SK-N-SH (cell line): ENCODE measurements at places on chromosomes 7 and 10. TPM values are rescaled to one million over a fixed set of nuclear protein-coding genes. Genes with fewer than 3 reads are reported as not detected.

Gene ZPBP
- polyA plus RNA-seq = not detected in 2 replicates

Gene POLR2J
- polyA plus RNA-seq = 290 and 299 TPM in 2 replicates

Gene PRRT4
- polyA plus RNA-seq = 1.5 and 3.4 TPM in 2 replicates

Gene SSC4D
- polyA plus RNA-seq = 1.6 and 2.0 TPM in 2 replicates

Gene MBL2
- not detected in 2 replicates for polyA plus RNA-seq

Gene IFIT1B
- polyA plus RNA-seq = 0.03 TPM in 1 of 2 replicates, not detected in the other

Gene MMD2
- not detected in 2 replicates for polyA plus RNA-seq

Gene EGR2
- polyA plus RNA-seq = 0.25 and 0.47 TPM in 2 replicates

Gene ACTL6B
- 0.67 and 0.93 TPM in 2 replicates for polyA plus RNA-seq

Gene BEND7
- 9.2 and 9.9 TPM in 2 replicates for polyA plus RNA-seq

DNA sequence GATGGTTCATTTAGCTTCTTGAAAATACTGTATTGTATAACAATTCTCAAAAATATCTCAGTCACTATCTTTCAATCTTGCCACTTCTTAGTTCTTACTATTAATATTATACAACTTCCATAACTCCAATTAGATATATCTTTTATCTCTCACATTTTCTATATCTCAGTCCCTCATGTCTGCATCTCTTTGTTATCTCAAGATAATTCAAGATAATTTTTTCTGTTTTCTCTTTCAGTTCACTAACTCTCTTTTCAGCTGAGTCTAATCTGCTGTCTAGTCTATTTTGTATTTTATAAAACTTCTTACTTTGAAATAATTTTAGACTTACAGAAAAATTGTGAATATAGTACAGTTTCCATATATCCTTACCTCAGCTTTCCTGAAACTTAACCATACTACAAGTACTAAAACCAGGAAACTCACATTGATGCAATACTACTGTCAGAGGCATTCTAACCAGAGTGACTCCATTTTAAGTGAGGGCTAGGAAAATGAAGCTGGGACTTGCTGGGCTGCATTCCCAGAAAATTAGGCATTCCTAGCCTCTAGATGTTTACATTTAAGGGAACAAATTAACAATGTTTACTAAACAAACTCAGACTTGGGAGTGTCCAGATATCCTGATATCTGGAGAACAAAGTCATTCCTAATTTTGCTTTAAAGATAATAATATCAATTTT, 38.4 kb downstream of the DNAJC1 start:
- H3K27me3 ChIP-seq = no peaks in the 10 kb centered on the region
- no peak for DNase-seq
- H3K4me3 ChIP-seq = no peak overlapping the region
- no peaks in the 10 kb centered on the region for H3K4me1 ChIP-seq
- no peak overlapping the region for H3K27ac ChIP-seq

DNA sequence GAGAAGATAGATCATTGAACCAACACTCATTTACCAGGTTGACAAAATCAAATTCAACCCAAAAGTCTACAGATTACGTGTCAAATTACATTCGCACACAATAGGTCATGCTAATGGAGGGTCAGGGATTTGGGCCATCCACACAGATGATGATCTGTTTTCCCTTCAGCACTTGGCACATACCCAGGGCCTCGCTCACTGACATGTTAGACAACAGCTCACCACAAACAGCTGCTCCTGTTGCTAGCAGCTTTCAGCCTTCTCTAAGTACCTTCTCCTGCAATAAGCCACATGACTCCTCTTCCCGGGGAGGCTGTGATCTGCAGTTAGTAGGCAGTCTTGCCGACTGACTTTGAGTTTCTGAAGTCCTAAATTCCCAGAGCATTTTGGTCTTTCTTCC, 18.4 kb downstream of the NKX2-3 start:
- H3K4me1 ChIP-seq = peaks cover 6% of the 10 kb centered on the region; the same call in 1 of the 2 replicates
- H3K4me3 ChIP-seq = no peak overlapping the region
- no peak overlapping the region for H3K27ac ChIP-seq
- H3K27me3 ChIP-seq = peaks cover 84% of the 10 kb centered on the region
- peak; percentile 32 for DNase-seq

DNA sequence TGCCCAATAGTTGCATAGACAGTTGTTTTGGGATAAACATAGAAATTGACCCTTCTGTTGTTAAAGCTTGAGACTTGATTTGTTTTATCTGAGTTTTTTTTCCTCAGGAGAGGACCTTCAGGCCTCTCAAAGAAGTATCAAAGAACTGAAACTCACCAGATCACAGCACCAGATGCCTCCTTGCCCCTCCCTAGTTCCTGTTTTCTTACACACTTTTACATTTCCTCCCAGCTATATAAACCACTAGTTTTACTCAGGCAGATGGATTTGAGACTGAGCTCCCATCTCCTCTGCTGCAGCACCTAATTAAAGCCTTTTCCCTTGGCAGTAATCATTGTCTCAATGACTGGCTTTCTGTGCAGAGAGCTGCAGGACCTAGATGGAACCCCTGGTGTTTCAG, 150.6 kb upstream of the NRG3 start:
- DNase-seq = no peak
- H3K4me1 ChIP-seq = no peaks in the 10 kb centered on the region
- H3K27me3 ChIP-seq = no peaks in the 10 kb centered on the region
- no peaks in the 10 kb centered on the region for H3K36me3 ChIP-seq

DNA sequence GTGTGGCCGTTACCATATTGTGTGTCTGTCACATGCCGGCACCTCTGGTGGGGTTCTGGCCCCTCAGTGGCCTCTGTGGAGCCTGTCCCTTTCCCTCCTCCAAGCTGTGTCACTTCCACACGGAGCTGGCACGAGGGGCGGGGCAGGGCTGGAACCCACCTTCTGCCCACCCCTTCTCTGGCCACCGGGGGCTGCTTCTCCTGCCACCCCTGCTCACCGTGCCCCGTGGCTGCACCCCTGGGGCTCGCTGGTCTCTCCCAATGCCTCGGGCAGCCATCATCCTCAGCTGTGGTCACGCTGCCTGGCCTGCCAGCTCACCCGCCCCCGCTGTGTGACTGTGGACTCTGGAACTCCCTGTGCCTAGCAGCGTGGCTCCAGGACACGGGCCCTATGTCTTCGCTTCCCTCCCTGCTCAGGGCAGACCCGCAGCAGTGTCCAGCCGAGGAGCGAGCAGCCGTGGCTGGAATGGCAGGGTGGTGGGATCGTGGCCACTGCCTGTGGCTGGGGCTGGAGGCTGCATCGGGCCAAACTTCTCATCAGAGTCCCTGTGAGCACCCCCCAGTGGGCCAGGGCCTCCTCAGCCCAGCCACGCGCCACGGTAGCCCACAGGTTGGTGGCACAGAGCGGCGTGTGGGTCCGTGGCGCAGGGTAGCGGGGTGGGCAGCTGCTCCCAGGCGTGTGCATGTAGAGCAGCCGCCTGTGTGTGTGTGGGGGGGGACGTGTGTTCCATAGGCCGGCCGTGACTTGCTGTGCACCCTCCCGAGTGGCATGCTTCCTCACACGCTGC, 8.1 kb downstream of the TTYH3 start:
- H3K36me3 ChIP-seq = no peaks in the 10 kb centered on the region
- no peak overlapping the region for H3K4me3 ChIP-seq
- peak overlapping the region; percentile 95 for H3K27ac ChIP-seq
- no peaks in the 10 kb centered on the region for H3K27me3 ChIP-seq

DNA sequence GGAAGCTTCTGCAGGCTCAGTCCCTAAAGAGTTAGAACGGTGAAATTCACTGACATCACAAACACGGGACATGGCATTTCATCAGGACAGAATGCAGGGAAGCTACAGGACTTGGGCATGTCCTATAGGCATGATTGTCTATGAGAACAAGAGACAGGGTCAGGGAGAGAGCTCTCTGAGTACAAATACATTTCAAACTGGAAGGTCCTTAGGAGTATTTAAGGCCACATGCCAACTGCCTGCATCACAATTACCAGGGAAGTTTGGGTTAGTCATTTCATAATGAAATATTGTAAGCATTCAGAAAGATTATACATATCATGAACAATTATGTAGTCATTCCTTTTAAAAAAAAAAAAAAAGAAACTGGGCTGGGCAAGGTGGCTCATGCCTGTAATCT, 71.3 kb downstream of the CREB3L2 start:
- peaks cover 23% of the 10 kb centered on the region for H3K4me1 ChIP-seq
- DNase-seq = no peak
- no peak overlapping the region; the same call in 1 of the 2 replicates for H3K4me3 ChIP-seq
- peak overlapping the region; percentile 36; the same call in 1 of the 2 replicates for H3K27ac ChIP-seq
- no peaks in the 10 kb centered on the region for H3K27me3 ChIP-seq

- DNase-seq = no peak
- H3K4me1 ChIP-seq = peaks cover 2% of the 10 kb centered on the region; the same call in 1 of the 2 replicates
- no peak overlapping the region for H3K27ac ChIP-seq
- H3K36me3 ChIP-seq = no peaks in the 10 kb centered on the region
Observed at GRCh38 chr7:47089461-47089860, 492.4 kb downstream of the TNS3 start.

DNA sequence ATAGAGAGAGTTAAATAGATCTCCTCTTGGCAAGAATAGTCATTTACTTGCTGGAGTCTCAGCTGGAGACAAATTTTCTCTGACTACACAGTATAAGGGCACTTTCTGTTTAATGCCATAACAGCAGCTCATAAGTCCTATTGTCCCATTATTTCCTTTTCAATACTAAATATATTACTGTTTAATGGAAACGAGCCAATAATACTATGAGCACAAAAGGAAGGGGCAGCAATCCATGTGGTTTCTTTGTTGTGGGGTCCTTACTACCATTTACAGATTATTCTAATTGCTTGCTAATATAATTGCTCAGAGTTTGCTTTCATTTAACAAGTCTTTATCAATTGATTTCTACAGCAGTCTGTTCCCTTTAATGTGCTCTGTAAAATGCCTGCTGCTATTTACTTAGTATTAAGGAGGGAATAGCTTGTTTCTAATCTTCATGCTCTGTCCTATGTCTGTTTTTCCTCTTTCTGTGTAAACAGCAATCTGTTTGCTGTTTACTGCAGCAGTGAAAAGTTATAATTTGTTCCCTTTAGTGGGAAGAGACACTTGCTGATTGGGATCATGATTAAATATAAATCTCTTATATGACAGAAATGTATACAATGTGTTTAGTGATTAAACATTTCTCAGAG, 296.2 kb upstream of the SMIM30 start:
- no peak for DNase-seq
- no peaks in the 10 kb centered on the region for H3K27me3 ChIP-seq
- no peaks in the 10 kb centered on the region for H3K4me1 ChIP-seq
- H3K4me3 ChIP-seq = no peak overlapping the region
- no peak overlapping the region for H3K27ac ChIP-seq
- H3K36me3 ChIP-seq = no peaks in the 10 kb centered on the region

DNA sequence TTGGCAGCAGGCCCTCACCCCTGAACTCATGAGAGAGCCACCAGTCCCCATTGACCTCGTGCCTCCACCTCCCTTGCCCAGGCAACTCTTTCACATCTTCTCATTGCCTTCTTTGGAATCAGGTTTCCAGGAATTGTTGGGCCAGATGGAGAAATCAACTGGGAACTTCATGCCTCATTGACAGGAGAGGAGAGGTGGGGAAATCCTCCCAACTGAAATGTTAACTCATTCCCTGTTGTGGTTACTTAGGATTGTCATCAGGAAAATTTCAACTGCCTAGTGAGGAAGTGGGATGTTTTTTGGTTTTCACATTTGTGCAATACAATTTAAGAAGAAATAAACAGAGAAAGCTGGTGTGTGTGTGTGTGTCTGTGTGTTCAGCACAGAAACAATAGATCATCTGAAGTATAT, 106.6 kb upstream of the INHBA start:
- no peak for DNase-seq
- no peaks in the 10 kb centered on the region for H3K27me3 ChIP-seq

DNA sequence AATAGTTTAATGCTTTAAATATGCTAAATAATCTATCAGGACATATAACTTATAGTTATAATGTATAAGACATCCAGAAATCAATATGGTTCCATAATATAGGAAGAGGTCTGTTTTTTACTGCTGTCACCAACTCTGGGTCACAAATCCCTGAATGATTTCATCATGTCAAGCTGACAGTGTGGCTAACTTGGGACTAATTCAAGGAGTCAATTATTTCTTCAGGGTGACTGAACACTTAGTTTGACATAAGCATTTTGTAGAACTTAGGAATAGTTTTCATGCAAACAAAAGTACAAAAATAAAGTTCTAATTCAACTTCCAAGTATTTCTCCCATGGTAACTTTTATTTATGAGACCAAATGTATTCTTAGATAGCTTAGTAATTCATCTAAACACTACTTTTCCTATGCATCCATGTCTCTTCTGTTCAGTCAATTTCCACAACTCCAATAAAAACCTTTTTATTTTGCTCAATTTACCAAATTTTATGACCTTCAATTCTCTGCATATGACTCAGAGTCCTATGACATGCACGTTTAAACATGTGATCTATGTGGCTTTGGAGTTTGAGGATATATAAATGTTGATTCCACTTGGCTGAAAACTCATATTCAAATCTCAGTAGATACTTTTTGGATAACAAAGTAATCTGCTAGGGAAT, 40.3 kb upstream of the GNAT3 start:
- DNase-seq = no peak
- no peaks in the 10 kb centered on the region for H3K36me3 ChIP-seq
- no peak overlapping the region for H3K4me3 ChIP-seq
- no peaks in the 10 kb centered on the region for H3K27me3 ChIP-seq
- H3K27ac ChIP-seq = no peak overlapping the region

DNA sequence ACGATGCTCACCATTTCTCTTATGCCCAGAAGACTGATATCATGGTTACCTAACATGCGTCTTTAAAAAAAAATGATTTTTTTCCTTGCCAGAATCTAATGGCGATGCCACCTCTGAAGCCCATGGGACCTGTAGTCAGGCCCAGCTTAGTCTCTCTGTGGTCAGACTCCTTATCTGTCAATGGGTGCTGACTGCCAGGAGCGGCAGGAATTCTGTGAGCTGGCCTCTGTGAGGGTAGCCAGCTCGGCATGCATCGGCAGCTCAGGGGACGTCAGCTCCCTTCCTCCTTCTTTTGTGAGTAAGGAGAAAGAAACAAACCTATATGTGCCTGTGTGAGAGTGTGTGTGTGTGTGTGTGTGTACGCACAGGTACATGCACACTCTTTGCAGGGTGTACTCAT, 49.9 kb upstream of the ZRANB1 start:
- no peaks in the 10 kb centered on the region for H3K36me3 ChIP-seq
- no peaks in the 10 kb centered on the region for H3K4me1 ChIP-seq
- no peaks in the 10 kb centered on the region for H3K27me3 ChIP-seq
- no peak overlapping the region for H3K27ac ChIP-seq

DNA sequence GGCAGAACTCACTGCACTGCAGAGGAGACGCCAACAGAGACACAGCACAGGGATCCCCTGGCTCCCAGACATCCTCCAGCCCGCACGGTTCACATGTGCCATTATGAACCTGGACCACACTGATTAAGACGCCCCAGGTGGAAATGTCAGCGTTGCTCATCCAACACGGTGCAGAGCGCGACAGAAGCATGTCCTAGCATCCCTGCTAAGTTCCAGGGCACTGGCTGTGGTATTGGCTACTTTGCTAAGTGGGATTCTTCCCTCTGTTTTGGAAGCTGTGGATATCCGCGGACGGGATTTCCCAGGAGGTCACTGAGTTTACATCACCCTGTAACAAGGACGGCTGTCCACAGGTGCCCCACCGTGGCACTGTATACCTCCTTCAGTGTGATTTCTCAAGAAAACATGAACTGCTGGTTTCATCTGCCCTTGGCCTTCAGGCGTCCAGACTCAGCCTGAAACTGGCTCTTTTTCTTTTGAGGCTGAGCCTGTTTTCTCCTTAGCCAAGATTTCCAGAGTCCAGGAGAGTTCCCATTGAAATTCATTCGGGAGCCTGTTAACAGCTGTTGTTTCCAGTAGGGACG, 324.0 kb downstream of the WDR37 start:
- H3K27me3 ChIP-seq = no peaks in the 10 kb centered on the region
- H3K27ac ChIP-seq = no peak overlapping the region
- no peaks in the 10 kb centered on the region for H3K36me3 ChIP-seq
- peak; percentile 10 for DNase-seq
- no peak overlapping the region for H3K4me3 ChIP-seq

GRCh38 chr7:27677912-27678612, 15.4 kb upstream of the HIBADH start:
- H3K27me3 ChIP-seq = no peaks in the 10 kb centered on the region
- H3K36me3 ChIP-seq = no peaks in the 10 kb centered on the region
- H3K4me3 ChIP-seq = no peak overlapping the region
- DNase-seq = no peak
- peak overlapping the region; percentile 67; the same call in 1 of the 2 replicates for H3K27ac ChIP-seq
- peaks cover 18% of the 10 kb centered on the region for H3K4me1 ChIP-seq
